T1000 (cell line): ENCODE measurements at places on chromosomes 13 and 19.

- DNase-seq, result no peak
Measured at GRCh38 chr13:20499986-20500385, 25.7 kb downstream of the CRYL1 start.

GRCh38 chr19:55283548-55284377 lies at the start of gene BRSK1:
TSS of gene BRSK1 (plus strand) at chr19:55283997. CDS start at chr19:55284443, 446 bp downstream.
- peak; percentile 57 for DNase-seq

DNA sequence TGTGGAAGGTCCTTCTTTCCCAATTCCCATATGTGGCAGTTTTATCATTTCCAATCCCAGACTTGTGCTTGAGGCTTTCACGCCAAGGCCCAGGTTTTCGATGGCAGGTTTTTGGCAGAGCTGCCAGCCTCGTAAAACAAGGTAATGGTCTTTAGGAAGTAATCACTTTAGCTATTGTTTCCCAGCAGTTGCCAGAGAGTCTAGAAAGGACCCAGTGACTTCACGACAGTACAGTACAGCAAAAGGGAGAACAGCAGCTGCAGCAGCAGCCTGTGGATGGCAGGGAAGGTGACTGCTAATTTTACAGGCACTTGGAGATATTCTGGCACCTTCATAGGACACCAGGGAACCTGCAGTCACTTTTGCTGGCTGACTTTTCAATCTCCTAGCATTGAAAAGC lies 291.6 kb upstream of the MAB21L1 start:
- DNase-seq, result no peak

DNA sequence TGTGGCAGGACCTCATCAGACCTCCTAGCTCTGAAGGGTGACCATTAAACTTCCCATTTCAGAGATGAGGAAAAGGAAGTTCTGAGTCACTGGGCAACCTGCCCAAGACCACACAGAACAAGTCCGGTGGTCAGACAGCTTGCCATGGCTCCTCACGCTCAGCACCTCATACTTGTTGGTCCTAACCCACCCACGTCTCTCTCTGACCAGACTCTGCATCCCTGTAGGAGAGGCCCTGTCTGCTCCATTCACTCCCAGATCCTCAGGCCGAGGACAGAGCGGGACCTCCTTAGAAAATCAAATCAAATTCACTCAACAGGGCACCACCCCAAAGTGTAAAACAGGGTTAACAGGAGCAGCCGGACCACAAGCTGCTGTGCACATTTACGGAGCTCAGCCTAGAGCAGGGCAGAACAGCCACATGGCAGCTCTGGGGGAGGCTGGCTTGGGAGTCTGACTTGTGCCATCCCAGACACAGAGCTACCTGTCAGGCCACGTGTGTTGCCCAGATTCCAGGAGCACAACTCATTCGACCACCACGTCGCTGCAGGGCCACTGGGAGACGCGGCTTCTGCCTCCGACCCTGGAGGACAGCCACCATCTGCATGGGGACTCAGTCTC lies 1.7 kb downstream of the MIER2 start:
- DNase-seq, result peak; percentile 59

DNA sequence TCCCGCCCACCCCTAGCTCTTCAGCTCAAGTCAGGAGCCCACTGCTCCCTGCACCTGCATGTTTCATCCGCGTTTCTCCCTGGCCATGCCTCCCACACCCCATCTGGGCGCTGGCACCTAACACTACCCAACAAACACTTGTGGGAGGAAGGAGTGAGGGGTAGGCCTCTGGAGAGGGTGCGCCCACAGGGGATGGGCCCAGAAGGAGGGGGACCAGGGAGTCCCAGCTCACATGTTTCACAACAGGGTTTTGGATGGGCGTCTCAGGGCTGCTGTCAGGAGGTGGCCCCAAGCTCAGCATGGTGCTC lies 12.1 kb upstream of the TMEM86B start:
- no peak for DNase-seq

GRCh38 chr13:102599426-102600012 lies 2.7 kb downstream of the TPP2 start:
- DNase-seq, result no peak

DNA sequence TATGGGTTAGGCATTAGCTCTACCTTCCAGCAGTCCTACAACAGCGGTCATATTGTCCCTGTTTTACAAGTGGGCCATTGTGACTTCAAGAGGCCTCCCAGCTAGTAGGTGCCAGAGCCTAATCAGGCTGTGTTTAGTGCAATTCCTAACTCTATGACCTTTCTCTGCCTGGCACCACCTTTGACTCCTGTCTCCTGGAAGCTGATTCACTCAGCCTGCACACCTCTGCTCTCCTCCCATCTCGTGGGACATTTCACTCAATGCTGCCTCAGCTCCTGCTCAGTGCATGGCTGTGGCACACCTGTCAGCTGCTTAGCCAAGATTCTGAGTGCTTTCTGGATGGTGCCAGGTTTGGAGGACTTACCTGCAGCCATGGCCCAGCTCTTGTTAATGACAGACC lies 9.5 kb upstream of the GJB6 start:
- DNase-seq, result no peak

- no peak for DNase-seq
Measured at GRCh38 chr19:944663-945241, 18.9 kb downstream of the ARID3A start.

DNA sequence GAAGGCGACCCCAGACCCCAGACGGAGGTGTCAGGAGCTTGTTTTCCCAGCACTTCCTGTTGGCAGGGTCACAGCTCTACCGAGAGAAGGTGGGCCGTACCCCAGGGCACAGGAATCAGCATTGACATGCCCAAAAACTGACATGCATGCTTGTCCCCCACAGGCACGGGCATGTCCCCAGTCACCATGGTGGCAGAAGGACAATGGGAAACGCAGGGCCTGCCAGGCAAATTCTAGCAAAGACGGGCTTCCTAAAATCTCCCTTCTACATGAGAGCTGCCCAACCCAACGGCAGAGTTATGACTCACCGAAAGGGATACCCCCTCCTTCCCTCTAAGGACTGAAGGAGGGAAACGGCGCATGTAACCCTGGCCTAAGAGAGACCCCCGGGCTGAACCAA lies 18.5 kb downstream of the TSHZ3 start:
- DNase-seq, result no peak

- no peak for DNase-seq
Measured at GRCh38 chr13:44004878-44005277, 125.2 kb downstream of the LACC1 start.

GRCh38 chr13:66778461-66778860 lies 451.7 kb downstream of the PCDH9 start:
- DNase-seq, result no peak

DNA sequence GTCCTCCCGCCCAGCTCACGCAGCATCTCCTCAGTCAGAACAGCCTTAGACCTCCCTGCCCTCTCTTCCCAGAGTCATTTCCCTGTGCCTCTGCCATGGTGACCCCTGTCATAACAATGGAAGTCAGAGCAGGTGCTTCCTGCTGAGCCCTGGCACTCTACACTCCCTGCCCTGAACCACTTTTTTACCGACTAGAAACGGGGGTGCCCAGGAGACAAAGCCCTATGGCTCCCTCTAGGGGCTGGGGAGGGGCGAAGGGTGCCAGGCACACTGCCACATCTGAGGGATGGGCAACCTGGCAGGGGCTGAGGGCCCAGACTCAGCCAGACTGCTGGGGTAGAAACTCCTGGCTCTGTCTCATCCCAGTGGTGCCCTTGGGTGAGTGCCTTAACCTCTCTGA lies 16.4 kb downstream of the ZNF574 start:
- DNase-seq, result no peak

GRCh38 chr19:29622166-29623070 lies 16.3 kb downstream of the POP4 start:
- peak; percentile 6 for DNase-seq

DNA sequence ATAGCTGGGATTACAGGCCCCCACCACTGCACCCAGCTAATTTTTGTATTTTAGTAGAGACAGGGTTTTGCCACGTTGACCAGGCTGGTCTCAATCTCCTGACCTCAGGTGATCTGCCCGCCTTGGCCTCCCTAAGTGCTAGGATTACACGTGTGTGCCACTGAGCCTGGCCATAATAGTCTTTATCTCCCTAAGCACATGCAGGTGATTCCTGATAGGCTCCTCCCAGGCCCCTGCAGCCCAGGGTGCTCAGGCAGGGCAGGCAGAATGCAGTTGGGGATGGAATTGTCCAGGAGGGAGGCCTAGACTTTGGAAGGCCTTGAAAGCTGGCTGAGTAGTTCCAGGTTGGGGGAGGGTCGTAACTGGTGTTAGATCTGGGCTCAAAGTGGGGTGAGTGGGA lies 8.5 kb downstream of the ZNF526 start:
- DNase-seq, result no peak

DNA sequence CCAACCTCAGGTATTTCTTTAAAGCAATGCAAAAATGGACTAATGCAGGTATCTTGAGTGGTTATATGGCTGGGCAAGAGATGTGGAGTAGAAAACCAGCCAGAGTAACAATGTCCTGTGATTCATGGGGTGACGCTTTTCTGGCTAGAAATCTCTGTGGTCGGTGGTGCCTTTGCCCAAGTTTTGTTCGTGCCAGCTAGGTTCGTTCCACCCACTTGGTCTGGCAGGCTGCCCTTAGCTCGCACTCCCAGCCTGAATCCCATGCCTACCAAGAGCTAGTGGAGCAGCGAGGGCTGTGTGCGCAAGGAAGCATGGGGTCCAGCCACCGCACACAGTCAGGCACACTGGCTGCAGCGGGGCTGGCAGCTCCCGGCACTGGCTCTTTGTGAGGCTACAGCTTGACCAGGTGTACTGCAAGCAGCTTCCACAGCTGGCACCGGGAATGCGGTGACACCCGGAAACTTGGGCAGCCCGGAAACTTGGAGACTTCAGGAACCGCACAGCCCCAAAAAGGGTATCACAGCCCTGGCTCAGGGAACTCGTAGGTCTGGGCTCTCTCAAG lies 349.6 kb upstream of the PCDH20 start:
- no peak for DNase-seq

DNA sequence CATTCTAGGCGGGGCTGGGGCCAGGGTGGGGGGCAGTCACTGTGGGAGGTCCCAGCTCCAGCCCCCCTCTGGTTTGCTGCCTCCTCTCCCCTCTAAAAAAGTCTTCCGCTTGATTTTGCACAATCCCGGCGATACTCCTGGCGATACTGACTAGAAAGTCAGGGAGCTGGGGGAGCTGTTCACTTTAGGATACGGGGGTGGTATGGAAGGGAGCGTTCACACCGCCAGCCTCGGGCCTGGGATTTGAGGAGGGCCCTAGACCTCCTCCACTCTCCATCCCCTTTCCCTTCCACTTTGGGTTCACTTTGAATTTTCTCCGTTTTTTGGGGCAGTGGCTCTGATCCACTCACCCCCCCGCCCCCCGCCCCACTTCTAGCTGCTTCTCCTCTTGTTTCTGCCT lies 35.0 kb downstream of the KEAP1 start:
- DNase-seq, result no peak

- no peak for DNase-seq
Measured at GRCh38 chr19:38719761-38720558, 24.3 kb downstream of the CAPN12 start.

- no peak for DNase-seq
Measured at GRCh38 chr13:110559429-110559943, 2.0 kb downstream of the RAB20 start.

DNA sequence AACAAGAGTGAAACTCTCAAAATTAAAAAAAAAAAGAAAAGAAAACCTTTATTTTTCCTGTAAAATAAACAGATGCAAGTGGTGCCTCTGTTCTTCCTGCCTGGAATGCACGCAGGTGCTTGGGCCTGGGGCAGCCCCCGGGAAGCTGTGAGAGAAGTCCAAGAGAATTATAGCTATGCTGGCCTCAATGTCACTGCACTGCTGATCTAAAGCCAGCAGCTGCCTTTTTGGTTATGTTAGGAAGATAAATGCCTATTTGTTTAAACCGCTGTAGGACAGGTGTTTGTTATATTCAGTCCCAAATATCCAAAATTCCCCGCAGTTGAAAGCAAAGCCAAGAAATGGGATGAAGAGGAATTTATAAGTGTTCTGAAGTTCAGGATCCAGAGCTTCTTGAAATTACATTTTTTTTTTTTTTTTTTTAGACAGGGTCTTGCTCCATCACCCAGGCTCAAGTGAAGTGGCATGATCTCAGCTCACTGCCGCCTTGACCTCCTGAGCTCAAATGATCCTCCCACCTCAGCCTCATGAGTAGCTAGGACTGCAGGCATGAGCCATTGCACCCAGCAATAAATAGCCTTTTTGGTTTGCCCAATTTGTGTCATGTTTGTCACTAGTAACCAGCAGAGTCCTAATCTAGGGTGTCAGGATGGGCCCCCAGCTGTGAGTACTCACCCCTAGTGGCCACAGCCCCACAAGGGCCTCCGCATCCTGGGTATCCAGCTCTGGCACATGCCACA lies 2.2 kb downstream of the RINL start:
- no peak for DNase-seq

DNA sequence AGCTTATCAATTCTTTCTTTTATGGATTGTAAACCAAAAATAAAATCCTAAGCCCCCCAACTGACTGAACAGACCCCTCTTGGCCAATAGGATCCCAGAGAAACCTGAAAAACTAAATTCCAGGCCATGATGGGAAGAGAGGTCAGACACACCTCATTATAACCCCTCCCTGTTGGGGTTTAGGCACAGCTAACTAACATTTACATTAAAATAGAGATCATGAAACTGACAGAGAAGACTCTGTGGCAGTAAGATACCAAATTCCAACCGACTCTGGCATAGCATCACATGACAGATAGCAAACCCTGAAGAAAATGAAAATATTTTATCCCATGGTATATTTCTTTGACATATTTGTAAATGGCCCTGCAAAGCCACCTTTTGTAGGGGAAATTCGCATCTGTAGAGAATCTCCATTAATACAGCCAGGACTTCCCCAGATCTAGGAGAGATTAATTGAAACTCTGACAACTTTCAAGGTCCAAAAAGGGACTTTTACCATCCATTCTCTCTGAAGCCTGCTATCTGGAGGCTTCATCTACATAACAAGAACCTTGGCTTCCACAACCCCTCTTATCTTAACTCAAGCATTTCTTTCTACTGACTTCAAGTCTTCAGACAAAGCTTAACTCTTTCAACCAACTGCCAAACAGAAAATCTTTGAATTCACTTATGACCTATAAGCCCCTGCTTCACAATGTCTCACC lies 27.1 kb upstream of the GAS6 start:
- DNase-seq, result no peak

DNA sequence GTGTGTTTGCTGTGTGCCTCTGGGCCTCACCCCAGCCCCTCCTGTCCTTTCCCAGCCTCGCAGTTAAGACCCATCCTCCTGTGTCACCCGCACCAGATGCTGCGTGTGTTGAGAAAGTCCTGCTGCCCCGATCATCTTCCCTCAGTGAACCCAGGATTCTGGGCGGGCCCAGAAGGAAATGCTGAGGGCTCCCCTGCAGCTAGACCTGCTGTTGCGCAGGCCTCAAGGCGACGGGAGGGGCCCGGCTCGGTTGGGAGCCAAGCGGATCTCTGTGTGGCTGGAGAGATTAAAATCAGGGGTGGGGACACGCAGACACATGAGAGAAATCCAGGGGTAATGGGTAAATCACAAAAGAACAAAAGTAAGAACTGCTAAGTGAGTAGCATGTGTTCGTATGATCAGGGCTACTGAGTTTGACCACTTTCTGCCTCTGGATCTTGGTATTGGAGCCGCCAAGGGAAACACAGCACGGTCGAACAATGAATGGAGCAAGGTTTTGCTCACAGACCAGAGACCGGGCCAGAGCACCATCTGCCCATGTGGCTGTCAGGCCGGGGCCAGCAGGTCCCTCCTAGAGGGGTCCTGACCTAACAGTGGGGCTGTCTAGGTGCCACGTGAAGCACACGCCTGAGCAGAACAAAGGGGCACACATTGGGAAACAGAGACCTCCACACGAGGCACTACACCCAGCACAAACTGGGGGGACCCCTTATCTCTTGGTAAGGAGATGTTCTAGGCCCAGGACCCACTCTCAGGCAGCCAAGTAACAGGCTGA lies 7.1 kb downstream of the ZSCAN1 start:
- no peak for DNase-seq
